ENCODE measurements at places on chromosomes 4 and X. TPM values are rescaled to one million over a fixed set of nuclear protein-coding genes. Genes with fewer than 3 reads are reported as not detected.

- no peak for DNase-seq
These were observed 87.1 kb downstream of the TMEM131L start for GRCh38 chr4:153553155-153553818.

DNA sequence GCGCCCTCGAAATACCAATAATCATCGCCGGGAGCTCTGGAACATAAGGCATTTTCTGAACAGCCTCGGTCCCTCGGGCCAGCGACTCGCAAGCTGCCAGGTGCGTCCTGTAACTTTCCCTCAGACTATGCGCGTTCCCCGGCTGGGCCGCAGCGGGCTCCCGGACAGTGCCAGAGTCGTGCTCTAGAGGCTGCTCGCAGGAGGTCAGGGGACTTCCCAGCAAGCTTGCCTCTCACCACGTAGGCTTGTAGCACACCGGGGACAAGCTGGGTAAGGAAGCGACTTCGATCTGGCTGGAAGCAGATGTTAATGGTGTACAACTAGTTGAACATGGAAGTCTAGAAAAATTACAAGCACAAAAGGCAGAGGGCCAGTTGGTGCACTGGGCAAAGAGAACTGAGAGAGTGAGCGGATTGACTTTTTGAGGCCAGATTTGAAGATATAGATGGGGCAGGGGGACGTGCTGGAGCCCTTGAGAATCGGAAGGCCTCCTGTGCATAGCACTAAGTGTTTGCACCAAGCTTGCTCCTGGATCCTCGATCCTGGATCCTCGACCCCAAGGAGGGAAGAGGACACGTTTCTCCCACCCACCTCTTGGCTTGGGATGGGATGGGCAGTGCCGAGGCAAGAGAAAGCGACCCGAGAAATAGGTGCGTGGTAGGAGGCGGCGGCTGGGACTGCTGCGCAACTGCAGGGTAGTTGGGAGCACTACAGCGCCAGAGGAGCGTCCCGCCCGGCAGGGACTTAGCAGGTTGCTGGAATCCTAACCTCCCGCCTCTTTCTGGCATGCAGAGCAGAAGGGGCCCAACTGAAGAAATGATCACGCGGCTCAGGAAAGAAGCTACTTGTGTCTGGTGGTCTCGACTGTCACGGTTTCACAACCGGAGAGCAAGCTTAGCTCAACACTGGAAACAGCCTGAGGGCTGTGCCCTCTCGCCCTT, 19.9 kb upstream of the ZIC3 start:
- DNase-seq: no peak

The PASD1 gene
- polyA plus RNA-seq: 0.05 TPM

- DNase-seq: no peak
These were observed 235.1 kb downstream of the LDB2 start for GRCh38 chr4:16663307-16663706.

The COL4A6 gene
- polyA plus RNA-seq: 16.0 TPM

The TRO gene
- polyA plus RNA-seq: 129 TPM

The CLDN22 gene
- polyA plus RNA-seq: 0.71 TPM

The MAGEC2 gene
- polyA plus RNA-seq: not detected

The ATOH1 gene
- polyA plus RNA-seq: not detected

- DNase-seq: no peak
These were observed 89.5 kb downstream of the TASL start for GRCh38 chrX:30488092-30488491.

The VGLL1 gene
- polyA plus RNA-seq: 7.2 TPM

DNA sequence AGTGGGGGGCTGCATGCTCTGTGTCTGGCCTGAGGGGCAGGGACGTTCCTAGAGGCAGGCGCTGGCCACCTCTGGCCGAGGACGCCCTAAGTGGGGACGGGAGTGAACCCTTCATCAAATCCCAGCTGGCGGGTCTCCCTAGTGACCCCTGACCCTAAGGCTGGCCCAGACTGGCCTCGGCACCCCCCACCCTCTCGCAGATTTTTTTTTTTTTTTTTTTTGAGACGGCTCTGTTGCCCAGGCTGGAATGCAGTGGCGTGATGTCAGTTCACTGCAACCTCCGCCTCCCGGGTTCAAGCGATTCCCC, 988 bp upstream of the MXD4 start:
- DNase-seq: no peak

GRCh38 chr4:20645236-20645635, 55.0 kb upstream of the PACRGL start:
- no peak for DNase-seq

GRCh38 chr4:108191269-108191914, 22.7 kb upstream of the LEF1 start:
- no peak for DNase-seq

DNA sequence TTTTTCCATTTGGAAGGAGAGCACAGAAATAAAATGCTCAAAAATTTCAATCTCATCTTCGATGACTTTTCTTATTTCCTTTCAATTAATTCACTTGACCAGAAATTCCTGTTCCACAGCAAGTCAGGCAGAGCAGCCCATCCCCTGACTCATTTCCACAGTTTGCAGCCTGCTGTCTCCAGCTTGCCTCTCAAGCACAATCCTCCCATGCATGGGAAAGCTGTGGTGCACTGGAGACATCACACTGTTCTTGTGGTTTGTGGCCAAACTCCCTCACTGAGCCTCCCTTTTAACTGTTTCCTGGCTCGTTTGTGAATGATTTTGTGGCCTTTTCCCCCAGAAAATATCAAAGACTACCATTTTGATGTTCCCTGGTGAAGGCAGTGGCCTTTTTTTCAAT, 114.0 kb upstream of the ENPEP start:
- DNase-seq: peak; percentile 5

DNA sequence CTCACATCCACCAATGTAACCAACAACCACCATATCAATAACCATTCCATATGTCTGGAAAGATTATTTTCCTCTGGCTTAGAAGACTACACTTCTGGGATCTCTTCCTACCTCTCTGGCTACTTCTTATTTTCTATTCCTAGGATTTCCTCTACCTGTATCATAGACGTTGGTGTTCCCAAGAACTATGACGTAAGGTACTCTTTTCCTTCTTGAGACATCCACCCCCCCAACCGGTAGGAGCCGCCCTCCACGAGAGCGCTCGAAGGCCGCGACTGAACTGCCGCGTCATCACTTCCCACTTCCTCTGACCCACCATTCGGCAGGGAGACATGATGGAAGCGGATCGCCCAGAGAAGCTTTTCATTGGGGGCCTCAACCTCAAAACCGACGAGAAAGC, at the start of gene RBMXL3:
Gene RBMXL3 (plus strand): TSS at position 301 of the 400 bp plus-strand sequence. CDS start 32 bp downstream, at position 333.
- DNase-seq: no peak

- DNase-seq: peak; percentile 98
These were observed 626 bp upstream of the FRAS1 start for GRCh38 chr4:78056265-78057129.

GRCh38 chr4:99506781-99507180, 4.0 kb upstream of the C4orf17 start:
- no peak for DNase-seq

- no peak for DNase-seq
These were observed 922.0 kb downstream of the NLGN4X start for GRCh38 chrX:5306654-5307121.

- no peak for DNase-seq
These were observed 14.8 kb upstream of the RHOH start for GRCh38 chr4:40182001-40182400.

- no peak for DNase-seq
These were observed 504.2 kb upstream of the IGFBP7 start for GRCh38 chr4:57614257-57614932.

GRCh38 chr4:128249787-128250668, 37.6 kb downstream of the PGRMC2 start:
- no peak for DNase-seq

DNA sequence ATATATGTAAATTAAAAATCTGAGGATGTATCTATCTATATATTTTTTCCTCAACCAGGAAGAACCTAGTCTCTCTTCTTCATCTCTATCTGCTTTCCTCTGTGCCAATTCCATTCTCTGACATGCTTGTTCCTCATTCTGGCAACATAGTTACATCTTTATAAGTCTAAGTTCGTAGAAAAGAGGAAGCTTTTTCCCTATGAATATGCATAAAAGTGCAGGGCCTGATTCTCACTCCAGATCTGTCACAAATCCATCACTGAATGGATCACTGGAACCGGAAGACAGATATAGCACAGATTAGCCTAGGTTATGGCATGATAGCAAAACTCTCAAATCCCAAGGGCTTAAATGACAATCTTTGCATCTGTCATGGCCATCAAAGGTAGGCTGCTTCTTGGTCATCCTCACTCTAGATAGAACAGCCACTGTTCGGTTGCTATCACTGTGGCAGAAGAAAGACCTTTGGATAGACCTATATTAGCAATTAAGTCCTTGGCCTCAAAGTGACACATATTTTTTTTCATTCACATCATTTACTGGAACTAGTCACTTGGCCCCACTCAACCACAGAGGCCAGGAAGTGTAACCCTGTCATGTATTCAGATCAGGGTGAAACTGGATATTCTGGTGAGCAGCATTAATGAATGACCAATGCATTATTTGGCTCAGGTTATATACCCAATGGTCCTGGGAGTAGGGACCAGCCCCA, 22.2 kb downstream of the DTHD1 start:
- no peak for DNase-seq

DNA sequence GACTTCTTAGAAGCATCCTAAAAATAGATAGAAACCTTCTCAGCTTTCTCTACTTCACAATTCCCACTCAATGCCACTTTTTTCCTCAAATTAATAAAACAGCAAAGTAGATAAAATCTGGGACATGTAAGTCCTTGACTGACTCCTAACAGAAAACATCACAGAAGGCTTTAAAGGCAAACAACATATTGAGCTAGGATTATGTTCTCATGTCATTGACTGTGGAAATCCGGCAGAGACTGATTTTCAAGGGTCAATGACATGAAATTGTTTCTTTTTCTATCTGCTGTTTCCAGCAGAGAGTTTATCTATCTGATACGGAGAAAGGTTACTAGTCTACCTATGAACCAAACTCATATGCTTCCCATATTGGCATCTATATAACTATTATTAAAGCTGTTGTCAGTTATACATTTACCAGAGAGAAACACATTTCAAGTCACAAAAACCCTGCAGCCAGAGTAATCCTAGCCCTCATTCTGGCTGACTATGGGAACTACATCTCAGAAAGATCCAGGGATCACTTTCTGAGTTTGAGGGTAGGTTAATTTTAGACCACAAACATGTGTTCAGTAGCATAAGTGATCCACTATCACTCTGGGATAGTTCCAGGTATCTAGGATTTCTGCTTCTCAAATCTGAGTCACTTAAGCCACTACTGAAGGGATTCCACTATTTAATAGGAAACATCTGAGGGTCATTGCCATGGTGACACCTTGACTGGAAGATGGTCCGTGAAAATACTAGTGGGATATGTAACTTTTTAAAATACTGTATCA, 147.6 kb downstream of the PPP3CA start:
- DNase-seq: no peak

The PAGE2B gene
- 0.32 TPM for polyA plus RNA-seq

DNA sequence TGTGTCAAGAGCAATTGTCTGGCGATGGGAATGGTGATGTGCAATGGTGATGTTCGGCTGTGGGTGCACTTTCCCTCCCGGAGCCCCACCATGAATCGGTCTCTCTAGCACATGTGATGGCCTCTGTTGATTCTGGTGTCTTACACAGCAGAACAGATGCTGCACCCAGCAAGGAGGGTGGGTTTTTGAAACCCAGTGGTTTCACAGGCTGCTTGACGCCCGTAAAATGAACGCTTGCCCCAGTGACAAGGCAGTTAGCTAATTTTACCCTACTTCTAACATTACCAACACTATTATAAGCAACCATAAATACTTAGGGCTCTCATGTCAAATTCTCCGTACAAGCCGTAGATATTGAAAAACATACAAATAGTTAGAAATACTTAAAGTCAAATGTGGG, 5.9 kb upstream of the ANOS1 start:
- no peak for DNase-seq

- no peak for DNase-seq
These were observed 78.3 kb upstream of the RASGEF1B start for GRCh38 chr4:81549984-81550383.

DNA sequence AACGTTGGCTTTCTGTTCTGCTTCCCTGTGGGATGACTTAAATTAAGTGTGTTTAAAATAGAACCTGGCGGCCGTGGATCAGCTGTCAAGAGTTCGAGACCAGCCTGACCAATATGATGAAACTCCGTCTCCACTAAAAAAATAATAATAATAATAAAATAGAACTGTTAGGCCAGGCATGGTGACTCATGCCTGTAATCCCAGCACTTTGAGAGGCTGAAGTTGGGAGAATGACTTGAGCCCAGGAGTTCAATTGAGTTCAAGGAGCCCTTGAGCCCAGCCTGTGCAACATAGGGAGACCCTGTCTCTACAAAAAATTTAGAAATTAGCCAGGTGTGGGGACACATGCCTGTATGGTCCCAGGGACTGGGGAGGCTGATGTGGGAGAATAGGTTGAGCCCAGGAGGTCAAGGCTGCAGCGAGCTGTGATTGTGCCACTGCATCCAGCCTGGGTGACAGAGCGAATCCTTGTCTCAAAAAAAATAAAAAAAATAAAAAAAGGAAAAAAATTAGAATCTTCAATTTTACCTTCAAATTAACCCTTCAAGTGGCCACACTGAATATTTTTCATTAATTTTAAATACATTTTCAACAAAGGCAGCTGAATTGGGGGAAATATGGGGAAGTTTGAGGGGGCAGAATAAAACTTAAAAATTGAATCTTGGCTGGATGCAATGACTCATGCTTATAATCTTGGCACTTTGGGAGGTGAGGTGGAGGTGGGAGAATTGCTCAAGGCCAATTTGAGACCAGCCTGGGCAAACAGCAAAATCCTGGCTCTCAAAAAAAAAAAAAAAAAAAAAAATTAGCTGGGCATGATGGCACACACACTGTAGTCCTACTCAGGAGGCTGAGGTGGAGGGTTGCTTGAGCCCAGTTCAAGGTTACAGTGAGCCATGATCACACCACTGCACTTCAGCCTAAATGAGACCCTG, 31.8 kb upstream of the HSD17B13 start:
- DNase-seq: no peak

DNA sequence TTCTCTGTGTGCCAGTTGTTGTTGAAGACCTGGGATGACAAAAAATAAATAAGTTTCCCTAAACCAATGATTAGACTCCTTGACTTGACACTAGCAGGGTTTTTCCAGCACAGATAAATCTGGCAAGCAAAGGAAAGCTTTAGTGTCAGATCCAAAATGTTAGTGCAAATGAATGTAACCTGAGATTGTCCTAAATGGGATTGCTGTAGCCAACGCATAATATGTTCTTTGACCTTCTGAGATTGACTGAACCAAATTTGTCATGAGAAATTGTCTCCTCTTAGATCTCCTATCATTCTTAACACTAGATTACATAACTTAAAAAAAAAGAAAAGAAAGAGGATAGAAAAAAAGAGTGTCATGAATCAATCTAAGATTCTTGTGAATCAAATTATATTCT, 196.5 kb downstream of the RELL1 start:
- DNase-seq: no peak

GRCh38 chr4:61293707-61294400, 93.7 kb downstream of the ADGRL3 start:
- no peak for DNase-seq

The GRK4 gene
- 14.0 TPM for polyA plus RNA-seq

Data from left kidney (tissue), 8 donors.